ENCODE measurements at places on chromosomes 16 and 17. TPM values are rescaled to one million over a fixed set of nuclear protein-coding genes. Genes with fewer than 3 reads are reported as not detected.

The EPOP gene
- total RNA-seq: 2.1 TPM

The MTSS2 gene
- 98.6 TPM for total RNA-seq

The C17orf50 gene
- not detected for total RNA-seq

The EXOC3L1 gene
- 11.2 TPM for total RNA-seq

The SLC12A3 gene
- not detected for total RNA-seq

The ZG16B gene
- total RNA-seq: not detected

The CAMKK1 gene
- 3.6 TPM for total RNA-seq

DNA sequence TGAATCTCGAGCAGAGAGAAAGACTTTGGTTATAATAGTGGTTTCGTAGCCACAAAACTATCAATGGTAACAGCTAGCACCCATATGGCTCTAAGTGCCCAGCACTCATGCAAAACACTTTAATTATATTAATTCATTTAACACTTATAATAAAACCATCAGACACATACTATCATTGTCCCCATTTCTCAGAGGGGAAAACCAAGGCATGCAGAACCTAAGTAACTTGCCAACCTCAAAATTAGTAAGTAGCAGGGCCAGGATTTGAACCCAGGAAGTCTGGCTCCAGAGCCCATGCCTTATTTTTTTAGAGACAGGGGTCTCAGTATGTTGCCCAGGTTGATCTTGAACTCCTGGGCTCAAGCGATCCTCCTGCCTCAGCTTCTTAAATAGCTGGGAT is 145.6 kb upstream of the HS3ST2 start:
- peak; percentile 21 for DNase-seq
- no peak overlapping the region for H3K27ac ChIP-seq
- no peaks in the 10 kb centered on the region for H3K36me3 ChIP-seq
- no peaks in the 10 kb centered on the region for H3K4me1 ChIP-seq
- H3K27me3 ChIP-seq: no peaks in the 10 kb centered on the region

- H3K27me3 ChIP-seq: no peaks in the 10 kb centered on the region
- H3K27ac ChIP-seq: no peak overlapping the region
- H3K4me3 ChIP-seq: peak overlapping the region; percentile 64
- DNase-seq: no peak
- H3K36me3 ChIP-seq: no peaks in the 10 kb centered on the region
These were observed 13.1 kb downstream of the RAPGEFL1 start for GRCh38 chr17:40190197-40191021.

DNA sequence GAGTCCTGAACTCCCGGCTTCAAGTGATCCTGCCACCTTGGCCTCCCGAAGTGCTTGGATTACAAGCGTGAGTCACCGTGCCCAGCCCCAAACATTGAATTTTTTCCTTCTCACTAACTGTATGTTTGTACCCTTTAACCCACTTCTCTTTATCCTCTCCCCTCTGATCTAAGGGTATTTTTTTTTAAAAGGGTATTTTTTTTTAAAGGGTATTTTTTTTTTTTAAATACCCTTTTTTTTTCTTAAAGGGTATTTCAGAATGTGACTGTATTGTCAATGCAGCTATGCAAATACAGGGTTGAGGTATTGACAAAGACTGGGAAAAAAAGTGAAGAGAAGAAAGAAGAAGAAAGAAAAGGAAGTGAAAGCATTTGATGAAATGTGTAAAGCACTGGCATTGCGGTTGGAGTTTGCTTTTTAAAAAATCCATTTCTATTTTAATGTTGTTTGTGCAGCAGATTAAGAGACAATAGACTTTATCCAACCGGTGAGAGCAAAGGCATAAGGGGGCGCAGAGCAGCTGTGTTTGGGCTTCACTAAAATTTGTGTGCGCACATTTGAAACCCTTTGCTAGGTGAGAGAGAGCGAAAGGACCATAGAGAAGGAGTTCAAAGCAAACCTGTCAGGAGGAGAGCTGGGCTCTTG is 42.4 kb downstream of the SYT17 start:
- no peak overlapping the region for H3K27ac ChIP-seq
- H3K4me1 ChIP-seq: no peaks in the 10 kb centered on the region
- no peak for DNase-seq

DNA sequence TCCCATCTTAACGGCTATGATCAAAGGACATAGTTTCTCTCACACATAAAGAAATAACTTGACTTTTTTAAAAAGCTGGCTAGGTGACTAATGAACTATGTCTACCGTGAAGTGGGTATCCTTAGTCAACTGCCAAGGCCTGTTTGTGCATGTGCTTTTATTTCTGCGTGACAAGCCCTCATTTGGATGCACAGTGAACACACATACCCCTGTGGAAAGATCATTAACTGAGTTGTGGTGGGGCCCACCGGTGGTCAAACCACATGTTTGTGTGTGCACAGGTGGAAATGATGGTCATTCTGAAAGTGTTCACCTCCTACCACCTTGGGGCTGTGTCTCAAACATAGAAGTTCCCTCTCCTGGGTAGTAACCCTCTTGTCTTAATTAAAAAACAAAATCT is 256.1 kb upstream of the SALL1 start:
- no peaks in the 10 kb centered on the region for H3K36me3 ChIP-seq
- H3K27ac ChIP-seq: no peak overlapping the region
- H3K27me3 ChIP-seq: no peaks in the 10 kb centered on the region
- DNase-seq: no peak

DNA sequence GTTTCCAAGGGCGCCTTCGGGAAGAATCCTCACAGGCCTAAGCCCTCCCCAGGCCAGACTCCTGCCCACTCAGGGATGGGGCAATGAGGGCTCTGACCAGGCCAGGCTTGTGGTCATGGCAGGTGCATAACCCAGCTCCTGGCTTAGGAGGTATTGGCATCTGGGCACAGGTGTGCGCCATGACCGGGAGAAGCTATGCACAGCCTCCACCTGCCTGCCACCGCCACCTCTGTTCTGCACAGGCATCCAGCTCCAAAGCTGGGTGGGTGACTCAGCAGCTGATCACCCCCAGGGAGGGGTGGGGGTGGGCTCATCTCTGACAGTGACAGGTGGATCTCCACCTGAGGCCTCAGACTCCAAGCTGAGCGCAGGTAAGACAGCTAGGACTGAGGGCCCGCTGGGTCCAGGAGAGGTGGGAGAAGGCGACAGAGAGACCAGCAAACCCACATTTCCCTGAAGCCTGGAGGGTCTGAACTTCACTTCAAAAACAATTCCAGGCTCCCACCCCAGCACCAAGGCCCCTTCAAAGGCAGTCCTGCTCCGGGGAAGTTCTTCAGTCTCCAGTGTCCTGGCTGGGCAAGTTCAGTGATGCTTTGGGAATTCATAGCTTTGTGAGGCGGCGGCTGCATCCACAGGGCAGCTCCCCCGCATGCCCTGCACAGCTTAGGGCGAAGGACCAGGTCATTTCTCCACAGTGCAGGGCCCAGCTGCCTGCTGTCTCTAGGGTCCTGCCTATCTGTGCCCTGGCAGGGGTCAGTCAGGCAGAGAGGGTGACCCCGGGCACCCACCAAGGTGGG is 121.6 kb upstream of the SMURF2 start:
- no peak overlapping the region for H3K27ac ChIP-seq
- peaks cover 50% of the 10 kb centered on the region for H3K36me3 ChIP-seq
- peaks cover 28% of the 10 kb centered on the region for H3K4me1 ChIP-seq
- DNase-seq: no peak

GRCh38 chr17:42422958-42423712 is at the start of gene CAVIN1:
TSS of gene CAVIN1 (minus strand) at chr17:42423256. CDS start at chr17:42423097, 159 bp downstream.
- peak; percentile 99 for DNase-seq
- H3K4me1 ChIP-seq: peaks cover 32% of the 10 kb centered on the region
- no peaks in the 10 kb centered on the region for H3K27me3 ChIP-seq
- peak within 1 kb of the TSS; percentile 100 for H3K27ac ChIP-seq
- no peaks in the 10 kb centered on the region for H3K36me3 ChIP-seq

GRCh38 chr16:15925631-15926030 is 23.8 kb upstream of the ABCC1 start:
- DNase-seq: no peak
- no peaks in the 10 kb centered on the region for H3K36me3 ChIP-seq
- H3K27me3 ChIP-seq: no peaks in the 10 kb centered on the region
- H3K27ac ChIP-seq: no peak overlapping the region

- no peaks in the 10 kb centered on the region for H3K4me1 ChIP-seq
- H3K27ac ChIP-seq: no peak overlapping the region
- no peaks in the 10 kb centered on the region for H3K36me3 ChIP-seq
- no peak overlapping the region for H3K4me3 ChIP-seq
These were observed 64.6 kb upstream of the CRHR1 start for GRCh38 chr17:45719335-45720071.

DNA sequence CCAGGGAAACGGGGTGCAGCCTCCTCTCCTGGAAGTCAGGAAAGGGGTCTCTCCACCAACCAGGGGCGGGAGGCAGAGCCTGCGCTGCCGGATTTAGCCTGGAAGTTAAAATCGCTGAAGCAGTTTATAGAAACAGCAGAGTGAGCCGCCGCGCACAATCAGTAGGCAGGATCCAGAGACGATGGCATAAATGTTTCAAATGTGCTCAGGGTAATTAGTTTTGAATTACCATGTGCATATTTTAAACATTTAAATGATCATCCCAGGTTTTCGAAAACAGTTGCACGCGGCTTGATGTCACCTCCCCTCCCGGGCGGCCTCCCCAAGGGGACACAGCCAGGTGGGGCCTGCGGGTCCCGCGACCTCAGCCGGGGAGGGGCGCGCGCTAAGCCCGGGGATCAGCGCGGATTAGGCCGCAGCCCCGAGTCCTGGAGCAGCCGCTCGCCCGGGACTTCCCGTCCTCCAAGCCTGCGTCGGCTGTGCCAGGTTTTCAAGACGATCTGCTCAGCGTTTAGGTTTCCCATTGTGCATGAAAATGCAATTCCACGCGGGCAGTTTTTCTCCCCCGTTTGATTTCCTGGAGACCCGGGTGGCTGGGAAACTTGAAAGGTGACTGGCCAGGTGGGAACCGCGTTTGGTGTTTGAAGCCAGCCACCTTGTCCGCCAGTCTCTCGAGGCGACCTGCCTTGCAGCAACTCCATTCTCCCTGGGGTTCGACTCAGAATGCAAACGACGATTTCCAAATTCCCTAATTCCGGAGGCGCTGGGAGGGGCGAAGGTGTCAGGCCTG is 78.3 kb downstream of the RPA1 start:
- no peak for DNase-seq
- H3K27ac ChIP-seq: no peak overlapping the region
- peaks cover 13% of the 10 kb centered on the region for H3K4me1 ChIP-seq
- H3K27me3 ChIP-seq: peaks cover 10% of the 10 kb centered on the region

DNA sequence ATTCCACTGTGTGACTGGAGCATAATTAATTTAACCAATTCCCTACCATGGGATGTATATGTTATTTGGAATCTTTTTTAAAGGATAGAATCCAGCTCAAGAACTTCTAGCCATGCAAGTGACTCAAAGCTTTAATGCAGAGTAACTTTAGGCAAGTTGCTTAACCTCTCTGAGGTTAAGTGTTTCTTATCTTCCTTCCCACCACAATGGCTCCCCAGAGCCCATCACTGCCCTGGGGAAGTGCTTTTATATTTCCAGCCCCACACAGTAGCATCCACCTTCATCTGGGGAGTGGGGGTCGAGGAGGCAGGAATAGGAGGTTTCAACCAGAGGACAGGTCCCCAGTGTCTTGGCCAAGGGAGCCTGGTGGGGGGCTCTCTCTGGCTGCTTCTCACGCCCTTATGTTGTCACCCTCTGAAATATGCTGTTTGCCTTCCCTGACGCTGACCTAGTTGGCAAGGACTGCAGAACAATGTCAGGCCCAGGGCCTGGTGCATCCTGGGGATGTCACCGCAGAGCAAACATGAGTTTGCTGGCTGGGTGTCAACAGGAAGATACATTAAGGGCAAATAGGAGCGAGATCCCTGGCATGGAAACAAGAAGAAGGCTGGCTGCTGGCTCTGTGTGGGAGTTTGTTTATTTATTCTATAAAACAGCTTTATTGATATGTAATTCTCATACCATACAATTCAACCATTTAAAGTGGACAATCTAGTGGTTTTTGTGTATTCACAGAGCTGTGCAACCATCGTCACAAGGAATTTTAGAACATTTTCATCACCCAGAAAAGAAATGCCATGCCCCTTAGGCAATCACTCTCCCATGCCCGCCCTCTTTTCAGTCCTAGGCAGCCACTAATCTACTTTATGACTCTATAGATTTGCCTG is 46.6 kb upstream of the WSB1 start:
- DNase-seq: peak; percentile 76
- peaks cover 4% of the 10 kb centered on the region for H3K4me1 ChIP-seq
- peak overlapping the region; percentile 28 for H3K27ac ChIP-seq

DNA sequence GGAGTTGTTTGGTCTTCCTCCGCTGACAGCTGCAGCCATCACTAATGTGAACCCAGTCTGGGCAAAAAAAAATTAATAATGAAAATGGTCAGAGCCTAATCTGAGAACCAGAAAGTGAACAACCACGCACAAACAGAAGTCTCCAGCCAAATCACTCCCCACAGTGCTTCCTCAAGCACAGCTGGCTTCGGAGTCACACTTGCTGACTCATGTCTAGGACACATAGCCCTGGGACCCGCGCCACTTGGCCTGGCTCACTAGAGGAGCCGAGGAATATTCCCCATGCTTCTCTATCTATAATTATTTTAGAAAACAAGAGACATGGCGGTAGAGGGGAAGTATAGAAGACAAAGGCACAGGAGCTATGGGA is 109.1 kb downstream of the ZFHX3 start:
- peak overlapping the region; percentile 43 for H3K4me3 ChIP-seq
- peak; percentile 94 for DNase-seq
- H3K27me3 ChIP-seq: no peaks in the 10 kb centered on the region
- peak overlapping the region; percentile 90 for H3K27ac ChIP-seq
- H3K4me1 ChIP-seq: peaks cover 32% of the 10 kb centered on the region

DNA sequence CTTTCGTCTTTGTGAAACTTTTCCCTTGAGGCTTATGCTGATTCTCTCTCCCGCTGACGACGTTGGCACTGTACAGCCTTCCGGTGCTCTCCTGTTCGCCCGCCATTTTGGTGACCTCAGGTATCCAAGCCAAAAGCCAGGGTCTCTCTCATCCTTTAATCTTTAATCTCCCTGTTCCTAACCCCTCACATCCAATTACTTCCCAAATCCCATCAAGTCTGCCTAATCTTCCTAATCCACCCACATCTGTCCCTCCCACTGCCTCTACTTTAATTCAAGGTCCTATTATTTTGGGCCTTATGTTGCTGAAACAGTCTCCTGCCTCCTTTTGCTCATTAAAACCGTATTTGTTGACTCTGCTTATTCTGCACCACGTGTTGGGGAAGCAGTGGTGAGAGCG is 7.3 kb downstream of the WRAP53 start:
- H3K4me1 ChIP-seq: no peaks in the 10 kb centered on the region
- no peak overlapping the region for H3K4me3 ChIP-seq
- H3K27ac ChIP-seq: no peak overlapping the region
- no peak for DNase-seq
- H3K27me3 ChIP-seq: no peaks in the 10 kb centered on the region

GRCh38 chr16:57606147-57606846 is 22.1 kb upstream of the ADGRG1 start:
- no peak overlapping the region for H3K4me3 ChIP-seq
- H3K27ac ChIP-seq: no peak overlapping the region
- H3K27me3 ChIP-seq: no peaks in the 10 kb centered on the region

GRCh38 chr17:57009737-57010445 is 32.0 kb downstream of the SCPEP1 start:
- no peak overlapping the region for H3K27ac ChIP-seq
- no peaks in the 10 kb centered on the region for H3K4me1 ChIP-seq
- DNase-seq: no peak
- H3K4me3 ChIP-seq: no peak overlapping the region
- H3K27me3 ChIP-seq: no peaks in the 10 kb centered on the region

Measured in ascending aorta (tissue), 2 donors.